Stimulated activated naive CD4-positive, alpha-beta T cell treated with Interleukin-2 at 50 U/mL for 16 hours (primary cell): ENCODE measurements at places on chromosomes 2 and 18.

GRCh38 chr2:101909760-101910159, 82.0 kb upstream of the IL1R2 start:
- no peak for DNase-seq

- DNase-seq, result no peak
These were observed 326.1 kb downstream of the ARHGAP15 start for GRCh38 chr2:143455317-143455716.

DNA sequence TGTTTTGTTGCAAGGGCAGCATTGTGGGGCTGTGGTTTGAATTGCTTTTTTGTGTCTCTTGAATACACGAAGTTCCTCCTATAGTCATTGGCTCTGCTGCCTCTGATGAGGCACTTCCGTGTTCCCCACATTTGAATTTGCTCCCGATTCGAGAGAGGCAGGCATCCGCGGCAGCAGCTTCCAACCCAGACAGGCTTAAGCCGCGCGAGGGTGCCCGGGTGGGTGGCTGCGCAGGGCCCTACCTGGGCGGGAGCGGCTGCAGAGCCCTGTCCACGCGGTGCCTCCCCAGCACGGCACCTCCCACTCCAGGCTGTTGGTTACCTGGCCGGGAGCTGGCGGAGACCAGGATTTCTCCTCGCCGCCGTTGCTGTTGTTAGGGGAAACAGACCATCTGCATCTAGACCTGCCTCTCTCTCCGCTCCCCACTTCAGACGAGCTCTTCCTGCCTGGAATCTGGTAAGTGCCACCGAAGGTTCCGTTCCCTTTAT, 151.3 kb downstream of the NEDD4L start:
- no peak for DNase-seq

DNA sequence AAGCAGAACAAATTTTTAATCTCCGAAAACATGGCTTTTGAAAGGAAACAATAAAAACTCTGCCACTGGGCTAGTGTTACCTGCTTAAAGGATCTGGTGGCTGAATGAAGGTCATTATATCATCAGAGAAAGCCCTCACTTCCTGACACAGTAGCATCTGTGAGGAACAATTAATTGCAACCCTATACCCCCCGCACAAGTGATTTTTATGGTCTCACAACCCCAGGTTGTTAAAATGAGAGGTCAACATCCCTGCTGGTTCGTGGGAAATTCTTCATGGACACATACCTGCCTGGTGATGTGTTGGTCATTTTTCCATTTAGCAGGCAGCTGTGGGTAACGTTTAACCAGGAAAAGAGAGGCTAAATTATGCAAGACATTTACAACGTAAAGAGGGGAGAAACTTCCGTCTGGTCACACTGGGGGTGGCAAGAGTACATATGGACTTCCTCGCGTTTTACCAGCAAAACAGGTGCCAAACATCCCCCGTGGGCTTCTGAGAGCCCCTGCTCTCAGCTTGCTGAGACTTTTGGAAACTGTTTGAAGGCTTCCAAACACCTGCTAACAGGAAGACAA, 29.2 kb downstream of the NIFK start:
- no peak for DNase-seq

- no peak for DNase-seq
These were observed 30.5 kb upstream of the NCKAP5 start for GRCh38 chr2:133598769-133599168.

GRCh38 chr2:234985608-234986245, 33.9 kb downstream of the SH3BP4 start:
- DNase-seq, result no peak

- DNase-seq, result no peak
These were observed 174.4 kb downstream of the SEPTIN10 start for GRCh38 chr2:109439390-109439786.
